Activated CD4-positive, alpha-beta T cell treated with anti-CD3 and anti-CD28 coated beads, Interleukin-2, amount 10 ng/mL, durations not matched to agents 7 days and 5 days (primary cell): ENCODE measurements at places on chromosomes 7 and 10. TPM values are rescaled to one million over a fixed set of nuclear protein-coding genes. Genes with fewer than 3 reads are reported as not detected.

GRCh38 chr7:156778668-156779067 lies 114.3 kb downstream of the LMBR1 start:
- H3K36me3 ChIP-seq: peaks cover 11% of the 10 kb centered on the region
- H3K27me3 ChIP-seq: no peaks in the 10 kb centered on the region
- no peak overlapping the region for H3K27ac ChIP-seq
- H3K4me1 ChIP-seq: peaks cover 29% of the 10 kb centered on the region

DNA sequence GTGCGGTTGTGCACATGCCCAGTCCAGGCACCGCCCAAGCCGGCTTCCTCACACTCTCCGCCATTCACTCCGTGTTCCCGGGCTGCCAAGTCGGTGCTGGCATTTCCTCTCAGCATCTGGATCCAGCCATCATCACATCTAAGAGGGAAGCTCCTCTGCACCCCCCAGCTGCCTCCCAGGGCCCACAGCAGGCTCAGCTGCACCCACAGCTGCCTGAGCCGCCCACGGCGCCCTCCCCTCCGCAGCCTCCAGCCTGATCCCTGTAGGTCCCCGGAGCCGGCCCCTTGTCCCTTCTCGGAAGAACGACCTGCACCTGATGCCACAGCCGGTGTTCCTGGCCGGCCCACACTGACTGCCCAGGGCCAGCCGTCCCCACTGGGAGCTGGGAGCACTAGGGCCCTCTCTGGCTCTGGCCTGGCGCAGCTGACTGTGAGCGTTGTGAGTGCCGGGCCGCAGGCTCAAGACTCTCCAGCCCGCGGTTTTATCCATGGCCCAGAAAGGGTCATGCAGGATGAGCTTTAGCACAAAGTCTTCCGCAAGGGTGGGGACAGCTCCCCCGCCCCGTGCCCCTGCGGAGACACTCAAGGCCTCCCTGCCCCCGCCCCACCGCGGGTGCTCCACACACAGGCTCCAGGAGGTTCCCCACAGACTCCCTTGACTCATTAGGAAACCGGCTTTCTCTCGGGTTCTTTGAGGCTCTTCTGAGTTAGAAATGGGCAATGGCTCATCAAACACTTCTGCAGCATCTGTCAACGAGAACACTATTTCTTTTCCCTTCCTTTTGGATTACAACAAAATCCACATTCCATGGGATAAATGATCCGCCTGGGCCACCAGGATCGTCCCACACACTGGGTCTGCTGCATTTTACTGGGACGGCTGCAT lies 31.2 kb downstream of the CFAP46 start:
- no peaks in the 10 kb centered on the region for H3K4me1 ChIP-seq
- no peaks in the 10 kb centered on the region for H3K27me3 ChIP-seq
- no peak overlapping the region for H3K27ac ChIP-seq
- no peak for DNase-seq

- H3K27ac ChIP-seq: no peak overlapping the region
- H3K27me3 ChIP-seq: no peaks in the 10 kb centered on the region
- H3K4me3 ChIP-seq: no peak overlapping the region
- no peaks in the 10 kb centered on the region for H3K4me1 ChIP-seq
These were observed 527.6 kb downstream of the PHTF2 start for GRCh38 chr7:78326189-78326588.

DNA sequence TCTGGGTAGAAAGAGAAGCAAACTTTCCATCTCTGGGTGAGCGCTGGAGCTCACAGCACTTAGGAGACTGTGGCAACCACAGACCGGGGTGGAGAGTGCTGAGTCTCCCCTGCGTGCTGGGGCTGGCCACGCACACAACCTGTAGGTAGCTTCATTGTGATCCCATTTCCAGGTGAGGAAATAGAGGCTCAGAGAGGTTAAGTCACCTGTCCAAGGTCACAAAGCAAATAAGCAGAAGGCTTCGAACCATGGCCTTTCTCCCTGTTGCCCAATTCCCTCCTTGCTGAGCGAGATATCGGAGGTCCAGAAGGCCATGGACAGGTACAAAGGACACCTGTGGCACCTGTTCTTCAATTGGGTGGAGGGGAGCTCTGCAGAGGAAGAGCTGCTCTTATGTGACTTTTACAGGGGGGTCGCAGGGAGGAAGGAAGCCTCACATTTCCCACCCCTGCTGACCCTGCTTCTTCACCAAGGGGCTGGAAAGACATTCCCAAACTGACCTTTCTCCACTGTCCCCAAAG lies 39.4 kb downstream of the ZCCHC24 start:
- no peaks in the 10 kb centered on the region for H3K27me3 ChIP-seq
- no peak for DNase-seq
- no peak overlapping the region for H3K4me3 ChIP-seq
- no peaks in the 10 kb centered on the region for H3K36me3 ChIP-seq
- H3K27ac ChIP-seq: no peak overlapping the region

DNA sequence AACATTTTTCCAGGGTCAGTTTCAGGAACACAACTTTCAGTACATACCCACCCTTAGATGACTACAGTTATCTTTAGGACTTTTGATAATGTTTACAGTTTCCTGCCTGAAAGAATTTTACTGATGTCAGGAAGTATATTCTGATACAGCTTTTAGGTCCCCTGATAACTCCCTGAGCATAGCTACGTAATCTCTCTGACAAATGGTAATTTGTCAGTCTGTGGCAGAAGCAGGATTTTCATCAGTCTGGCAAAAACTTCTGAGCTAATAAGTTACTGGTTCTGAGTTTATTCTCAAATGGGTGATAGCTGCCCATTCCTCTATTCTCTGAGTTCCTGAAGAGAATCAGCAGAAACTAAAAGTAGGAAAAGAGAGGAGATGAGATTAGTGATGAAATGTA lies 270.1 kb upstream of the MTPN start:
- no peaks in the 10 kb centered on the region for H3K36me3 ChIP-seq
- no peaks in the 10 kb centered on the region for H3K4me1 ChIP-seq
- H3K4me3 ChIP-seq: no peak overlapping the region

DNA sequence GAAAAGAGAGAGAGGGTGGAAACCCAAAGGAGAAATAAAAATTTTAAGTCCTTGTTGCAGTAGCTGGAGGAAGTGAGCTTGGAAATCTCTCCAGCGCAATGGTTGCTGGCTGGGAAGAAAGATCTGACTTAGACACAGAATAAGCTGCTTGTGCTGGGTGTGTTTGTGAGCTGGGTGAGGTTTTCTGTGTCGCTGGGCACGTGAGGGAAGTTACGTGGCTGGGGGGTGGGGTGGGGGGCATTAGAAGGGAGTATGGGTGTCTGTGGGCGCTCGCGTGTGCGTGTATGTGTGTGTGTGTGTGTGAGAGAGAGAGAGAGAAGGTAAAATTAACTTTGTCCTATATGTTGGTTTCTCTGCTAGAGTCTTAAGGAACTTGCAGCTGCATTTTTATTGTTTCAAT lies 11.6 kb downstream of the TCF7L2 start:
- no peak overlapping the region for H3K27ac ChIP-seq
- H3K36me3 ChIP-seq: no peaks in the 10 kb centered on the region
- H3K4me3 ChIP-seq: no peak overlapping the region

DNA sequence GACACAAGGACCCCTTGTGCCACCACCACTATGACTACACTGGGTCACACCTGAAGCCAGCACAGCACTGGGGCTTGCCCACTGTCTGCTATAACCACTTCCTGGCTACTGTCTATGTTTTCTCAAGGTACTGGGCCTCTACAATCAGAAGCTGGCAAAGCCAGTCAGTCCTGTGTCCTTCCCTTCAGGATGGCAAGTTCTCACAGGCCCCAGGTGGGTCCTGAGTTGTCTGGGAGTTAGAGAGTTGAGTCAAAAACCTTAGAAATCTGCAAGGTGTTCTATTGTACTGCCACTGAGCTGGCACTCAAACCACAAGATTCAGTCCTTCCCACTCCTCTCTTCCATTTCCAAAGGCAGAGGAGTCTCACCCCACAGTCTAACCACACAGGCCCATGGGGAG lies 705.5 kb downstream of the IPMK start:
- H3K27ac ChIP-seq: no peak overlapping the region
- no peaks in the 10 kb centered on the region for H3K36me3 ChIP-seq
- H3K4me1 ChIP-seq: no peaks in the 10 kb centered on the region
- H3K27me3 ChIP-seq: no peaks in the 10 kb centered on the region
- no peak for DNase-seq

DNA sequence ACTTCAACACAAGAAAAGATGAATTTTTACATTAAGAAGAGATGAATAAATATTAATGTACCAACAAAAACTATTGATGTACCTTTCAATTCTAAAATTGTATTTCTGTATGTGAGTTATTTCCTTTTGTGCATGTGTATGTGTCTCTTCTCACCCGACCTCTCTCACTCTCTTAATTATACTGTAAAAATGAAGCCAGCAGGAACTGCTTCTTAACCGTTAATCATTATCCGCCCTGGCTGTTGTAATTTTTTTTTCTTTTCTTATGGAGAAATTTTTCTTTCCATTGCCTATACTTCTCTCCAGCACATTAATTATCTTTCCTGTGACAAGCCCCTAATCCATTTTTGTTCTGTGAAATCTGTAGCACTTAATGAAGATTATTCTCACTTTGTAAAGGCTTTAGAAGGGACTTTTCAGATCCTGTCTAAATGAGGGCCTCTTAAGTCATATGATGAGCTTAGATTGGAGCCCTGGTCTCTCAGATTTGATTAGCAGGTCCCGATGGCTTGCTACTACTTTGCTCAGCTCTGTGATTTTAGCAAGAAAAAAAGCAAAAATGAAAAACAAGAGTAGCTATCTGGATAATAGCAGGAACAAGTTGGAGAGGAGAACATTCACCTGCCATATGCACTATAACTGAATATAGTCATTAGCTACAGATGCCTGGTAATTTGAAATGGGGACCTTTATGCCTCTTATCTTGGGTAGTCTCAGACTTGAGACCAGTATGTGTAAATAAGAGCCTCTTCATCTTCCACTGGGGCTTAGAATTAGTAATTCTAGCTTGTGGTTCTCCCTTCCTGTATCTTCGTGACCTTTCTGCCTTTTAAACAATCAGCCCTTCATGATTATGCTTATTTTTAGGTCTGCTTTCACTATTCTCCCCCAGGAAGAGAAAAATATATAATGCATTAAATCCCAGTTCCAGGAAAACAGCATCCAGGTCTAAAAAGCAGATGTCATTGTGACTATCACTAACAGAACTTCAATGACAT lies 80.0 kb upstream of the COL1A2 start:
- no peak overlapping the region for H3K27ac ChIP-seq
- DNase-seq: no peak
- no peak overlapping the region for H3K4me3 ChIP-seq
- no peaks in the 10 kb centered on the region for H3K4me1 ChIP-seq

- H3K27ac ChIP-seq: no peak overlapping the region
- no peaks in the 10 kb centered on the region for H3K36me3 ChIP-seq
- H3K4me3 ChIP-seq: no peak overlapping the region
- peaks cover 9% of the 10 kb centered on the region for H3K4me1 ChIP-seq
These were observed 316.7 kb downstream of the CCDC3 start for GRCh38 chr10:12684784-12685183.

DNA sequence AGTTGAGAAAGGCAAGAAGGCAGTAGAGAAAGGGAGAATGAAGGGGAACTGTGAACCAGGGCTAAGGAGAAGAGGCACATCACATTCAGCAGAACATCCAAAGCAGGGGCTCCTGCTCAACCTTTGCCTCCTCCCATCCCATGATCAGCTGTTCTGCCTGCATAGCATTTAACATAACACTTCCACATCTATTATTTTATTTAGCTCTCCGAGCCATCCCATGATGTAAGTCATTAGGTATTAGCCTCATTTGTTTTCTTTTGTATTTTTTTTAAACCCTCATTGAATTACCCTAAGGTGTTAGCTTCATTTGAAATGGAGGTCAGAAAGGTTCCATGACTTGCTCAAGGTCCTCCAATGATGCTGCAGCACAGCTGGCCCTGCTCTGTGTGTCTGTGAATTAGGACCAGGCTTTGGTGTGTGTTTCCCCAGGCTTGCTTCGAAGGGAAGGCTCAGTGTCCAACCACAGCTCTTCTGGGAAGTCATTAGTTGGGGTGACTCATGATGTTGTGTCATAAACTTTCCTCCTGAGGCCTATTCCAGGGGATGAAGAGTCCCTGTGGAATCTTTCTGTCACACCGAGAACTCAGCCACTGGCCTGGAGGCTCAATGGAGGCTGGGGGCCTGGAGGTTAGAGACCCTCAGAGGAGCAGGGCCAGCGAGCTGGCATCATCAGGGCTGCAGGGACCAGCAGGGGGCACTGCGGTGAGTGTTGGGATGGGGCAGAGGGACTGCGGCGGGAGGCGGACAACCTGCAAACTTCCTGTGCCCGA lies 16.5 kb downstream of the NPFFR1 start:
- no peak overlapping the region for H3K27ac ChIP-seq
- H3K27me3 ChIP-seq: peaks cover 3% of the 10 kb centered on the region
- peaks cover 14% of the 10 kb centered on the region for H3K4me1 ChIP-seq

DNA sequence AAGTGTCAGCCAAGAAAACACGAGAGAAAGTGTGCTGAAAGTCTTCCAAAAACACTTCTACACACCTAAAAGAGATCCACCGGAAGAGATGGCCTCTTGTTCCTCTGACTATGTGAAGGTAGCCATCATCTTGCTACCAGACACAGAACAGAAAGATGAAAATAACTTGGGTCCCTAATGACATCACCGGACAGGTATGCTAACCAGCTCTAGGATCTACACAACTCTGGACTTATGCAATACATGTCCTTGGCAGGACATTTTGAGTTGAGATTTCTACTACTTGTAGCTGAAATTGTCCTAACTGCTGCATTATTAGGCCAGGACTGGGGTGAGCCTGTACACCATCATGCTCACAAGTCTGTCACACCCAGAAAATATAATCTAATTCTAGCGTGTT lies 358.7 kb downstream of the ELMO1 start:
- DNase-seq: no peak
- peaks cover 26% of the 10 kb centered on the region for H3K4me1 ChIP-seq
- peaks cover 56% of the 10 kb centered on the region for H3K36me3 ChIP-seq
- no peaks in the 10 kb centered on the region for H3K27me3 ChIP-seq
- no peak overlapping the region for H3K27ac ChIP-seq
- no peak overlapping the region for H3K4me3 ChIP-seq

Gene RALA
- 34.1 TPM for total RNA-seq

Gene PNLIPRP3
- total RNA-seq: not detected

Gene CFAP69
- not detected for total RNA-seq

Gene CFAP58
- 0.22 TPM for total RNA-seq

Gene CCDC3
- 0.12 TPM for total RNA-seq

Gene PDE1C
- not detected for total RNA-seq
